Stimulated activated CD4-positive, alpha-beta T cell treated with anti-CD3 and anti-CD28 coated beads, Interleukin-1b, Interleukin-23, amount 100 ng/mL, for 48 hours (primary cell): ENCODE measurements at places on chromosomes 11 and 22.

GRCh38 chr11:34447044-34447443 is 8.3 kb downstream of the CAT start:
- no peak for DNase-seq

DNA sequence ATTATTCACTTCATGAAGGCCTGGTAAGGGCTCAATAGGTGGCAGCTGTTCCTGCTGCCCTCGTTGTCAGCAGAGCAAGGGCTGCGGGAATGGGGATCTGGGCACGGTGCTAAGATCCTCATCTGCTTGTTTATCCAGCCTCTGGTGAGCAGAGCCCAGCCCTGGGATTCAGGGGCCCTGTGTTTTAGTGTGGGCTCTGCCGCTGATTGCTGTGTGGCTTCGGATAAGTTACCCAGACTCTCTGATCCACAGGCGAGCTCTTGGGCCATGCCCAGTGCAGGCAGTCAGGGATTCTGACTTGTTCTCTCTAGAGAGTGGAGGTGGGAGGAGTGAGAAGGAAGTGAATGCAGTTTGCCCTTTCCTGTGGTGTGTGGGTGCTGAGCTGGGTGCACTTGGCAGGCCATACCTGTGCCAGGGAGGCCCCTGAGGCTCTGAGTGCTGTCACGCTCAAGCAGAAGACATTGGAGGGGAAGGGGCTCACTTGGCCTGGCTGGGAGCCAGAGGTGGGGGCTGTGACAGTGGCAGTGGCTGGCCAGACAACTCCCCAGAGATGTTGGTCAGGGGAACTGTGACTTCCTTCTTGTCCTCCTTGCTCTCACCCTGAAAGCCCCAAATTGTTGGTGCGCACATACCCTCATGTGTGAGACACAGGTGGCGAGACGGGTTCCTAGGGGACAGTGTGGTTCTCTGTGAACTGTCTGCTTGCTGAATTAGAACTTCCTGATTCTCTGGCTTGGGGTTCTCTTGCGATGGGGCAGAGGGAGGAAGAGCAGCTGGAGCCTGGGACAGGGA is 43.7 kb downstream of the CD82 start:
- DNase-seq = peak; percentile 26

- no peak for DNase-seq
Measured at GRCh38 chr11:115892016-115892415, 387.8 kb upstream of the CADM1 start.

GRCh38 chr11:10302744-10303557 is 1.9 kb upstream of the ADM start:
- peak; percentile 53 for DNase-seq

GRCh38 chr22:28939394-28939793 is 56.0 kb downstream of the ZNRF3 start:
- no peak for DNase-seq

DNA sequence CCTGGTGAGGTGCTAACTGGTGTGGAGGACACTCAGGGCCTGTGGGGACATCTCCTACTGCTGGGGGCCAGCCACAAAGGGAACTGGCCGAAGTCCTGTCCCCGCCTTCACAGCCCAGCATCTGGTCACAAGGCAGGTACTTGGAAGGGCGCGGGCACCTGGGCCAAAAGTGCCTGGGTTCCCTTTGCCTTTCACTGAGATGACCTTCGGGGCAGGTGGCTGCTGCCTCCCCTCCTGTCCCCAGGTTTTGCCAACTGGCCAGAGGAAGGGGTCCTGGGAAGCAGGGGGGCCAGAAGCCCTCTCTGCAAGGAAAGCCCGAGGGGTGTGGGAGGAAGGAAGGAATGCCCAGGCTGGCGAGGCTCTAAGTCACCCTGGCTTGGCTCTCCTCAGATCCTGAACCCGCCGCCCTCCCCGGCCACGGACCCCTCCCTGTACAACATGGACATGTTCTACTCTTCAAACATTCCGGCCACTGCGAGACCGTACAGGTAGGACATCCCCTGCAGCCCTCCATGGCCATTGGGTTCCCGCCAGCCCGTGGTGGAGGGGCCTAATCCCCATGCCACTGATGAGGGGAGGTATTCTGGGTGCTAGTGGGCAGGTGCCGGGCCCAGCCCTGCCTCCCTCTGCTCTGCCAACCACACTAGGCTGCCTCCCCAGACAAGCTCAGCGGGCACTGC is 14.4 kb upstream of the PPP6R3 start:
- no peak for DNase-seq

- DNase-seq = no peak
Measured at GRCh38 chr11:61034704-61035525, 63.4 kb downstream of the CD6 start.

- peak; percentile 62 for DNase-seq
Measured at GRCh38 chr11:1757861-1758610, 5.7 kb downstream of the CTSD start.

- DNase-seq = no peak
Measured at GRCh38 chr22:19842393-19843106, 12.1 kb downstream of the GNB1L start.

- DNase-seq = no peak
Measured at GRCh38 chr11:95563859-95564258, 225.7 kb downstream of the FAM76B start.

DNA sequence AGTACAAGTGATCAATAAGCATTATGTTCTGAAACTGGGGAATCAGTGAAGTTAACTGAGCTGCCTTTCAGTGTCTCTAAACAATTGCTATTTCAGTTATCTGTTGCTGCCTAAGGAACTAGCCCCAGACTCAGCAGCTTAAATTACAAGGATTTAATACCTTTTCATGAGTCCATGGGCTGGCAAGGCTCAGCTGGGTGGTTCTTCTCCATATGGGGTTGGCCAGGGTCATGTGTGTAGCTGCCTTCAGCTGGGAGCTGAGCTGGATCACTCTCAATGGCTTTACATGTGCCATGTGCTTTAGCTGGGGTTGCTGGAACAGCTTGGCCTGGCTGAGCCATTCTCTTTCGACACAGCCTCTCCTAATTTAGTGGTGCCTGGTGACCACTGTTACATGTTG is 295.0 kb upstream of the NCAM1 start:
- no peak for DNase-seq

- DNase-seq = no peak
Measured at GRCh38 chr22:25655371-25655935, 86.5 kb upstream of the MYO18B start.

- DNase-seq = no peak
Measured at GRCh38 chr22:48703265-48703941, 1124.3 kb downstream of the BRD1 start.

DNA sequence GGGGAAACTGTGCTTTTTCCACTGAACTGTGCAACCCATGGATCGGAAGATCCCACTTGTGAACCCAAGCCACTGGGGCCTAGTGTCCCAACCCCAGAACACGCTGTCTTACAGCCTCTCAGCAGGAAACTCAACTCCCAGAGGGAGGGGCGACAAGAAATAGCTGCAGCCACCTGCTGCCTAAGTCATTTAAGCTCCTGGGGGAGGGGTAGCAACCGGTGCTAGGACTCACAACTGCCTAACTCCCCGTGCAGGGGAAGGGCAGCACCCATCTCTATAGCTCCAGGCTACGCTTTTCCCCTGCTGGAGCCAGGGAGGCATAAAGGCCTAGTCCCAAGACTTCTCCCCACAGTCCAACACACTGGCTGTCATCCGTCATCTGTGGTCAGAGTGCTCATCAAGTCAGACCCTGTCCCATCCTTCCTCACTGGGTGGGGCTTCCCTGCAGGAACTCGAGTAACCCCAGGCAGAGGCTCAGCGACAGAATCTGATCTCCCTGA is 363.0 kb downstream of the LUZP2 start:
- DNase-seq = no peak

- no peak for DNase-seq
Measured at GRCh38 chr22:45549762-45550378, 47.2 kb downstream of the FBLN1 start.

GRCh38 chr11:555780-556661 is 4.5 kb downstream of the LMNTD2 start:
- no peak for DNase-seq

GRCh38 chr11:111334532-111335502 is 36.5 kb downstream of the POU2AF3 start:
- no peak for DNase-seq

GRCh38 chr11:102882389-102883024 is 7.7 kb upstream of the MMP12 start:
- no peak for DNase-seq

GRCh38 chr22:41094041-41094593 is 1.7 kb downstream of the EP300 start:
- no peak for DNase-seq

DNA sequence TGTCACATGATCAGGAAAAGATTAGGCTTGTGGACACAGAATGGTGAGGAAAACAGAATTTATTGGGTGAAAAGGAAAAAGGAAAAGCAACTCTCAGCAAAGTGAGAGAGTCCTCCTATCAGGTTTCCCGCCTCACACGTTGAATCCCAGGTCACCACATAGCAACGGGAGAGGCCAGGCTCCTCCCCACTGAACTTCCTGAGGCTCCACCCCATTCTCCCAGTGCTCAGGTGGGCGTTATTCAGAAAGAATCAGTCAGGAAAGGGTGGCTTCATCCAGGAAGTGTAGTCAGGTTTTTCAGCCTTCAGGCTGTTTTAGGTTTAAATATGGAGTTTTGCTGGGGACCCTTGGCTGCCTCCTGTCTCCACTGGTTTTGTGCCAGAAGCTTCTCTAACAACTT is 66.9 kb downstream of the SPON1 start:
- DNase-seq = no peak

DNA sequence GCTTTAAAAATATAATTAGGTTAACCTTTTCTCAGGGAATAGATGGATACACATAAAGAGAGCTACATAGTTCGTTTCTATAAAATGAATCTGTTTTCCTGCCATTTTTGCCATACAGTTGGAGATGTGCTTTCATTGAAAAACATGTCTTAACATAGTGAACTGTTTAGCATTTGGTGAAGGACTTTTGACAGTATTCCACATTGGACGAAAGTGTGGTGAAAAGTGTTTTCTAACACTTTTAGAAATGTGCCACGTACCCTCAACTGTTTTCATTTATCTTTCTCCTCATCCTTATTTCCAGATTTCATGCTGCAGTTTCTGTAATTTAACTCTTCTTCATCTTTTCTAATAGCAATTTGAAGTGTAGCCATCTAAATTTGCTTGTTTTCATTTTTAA is 249.1 kb upstream of the MTNR1B start:
- no peak for DNase-seq

DNA sequence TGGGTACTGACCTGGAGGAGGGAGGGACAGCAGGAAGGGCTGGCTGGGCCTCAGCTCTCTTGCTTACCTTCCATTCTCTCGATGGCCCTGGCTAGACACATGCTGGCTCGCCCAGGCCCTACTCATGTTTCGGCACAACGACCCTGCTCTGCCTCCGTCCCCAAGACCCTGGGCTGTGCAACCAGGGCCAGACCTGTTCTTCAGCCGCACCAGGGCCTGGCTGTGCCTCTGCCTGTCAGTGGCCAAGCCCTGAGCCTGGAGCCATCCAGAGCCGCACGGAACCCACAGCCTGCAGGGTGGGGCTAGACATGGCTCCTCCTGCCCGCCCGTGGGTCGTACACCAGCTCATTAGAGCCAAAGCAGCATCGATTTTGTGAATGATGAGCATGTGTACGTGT is 47.5 kb downstream of the RTN4R start:
- DNase-seq = no peak

DNA sequence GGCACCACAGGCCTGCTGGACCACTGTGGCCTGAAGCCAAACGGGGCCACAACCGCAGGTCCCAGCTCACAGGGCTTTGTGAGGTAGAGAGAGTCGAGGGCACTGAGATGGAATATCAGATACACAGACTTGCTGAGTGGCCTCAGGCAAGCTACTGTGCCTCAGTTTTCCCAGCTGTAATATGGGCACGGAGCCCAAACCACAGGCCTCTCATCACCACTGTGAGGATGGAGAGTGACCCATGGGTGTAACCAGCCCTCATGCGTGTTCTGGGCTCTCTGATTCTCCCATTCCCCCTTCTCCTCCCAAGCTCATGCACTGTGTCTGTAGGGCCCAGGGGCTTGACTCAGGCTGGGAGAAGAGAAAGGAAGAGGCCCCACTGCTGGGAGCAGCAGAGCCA is 4.2 kb downstream of the UNC93B1 start:
- no peak for DNase-seq

DNA sequence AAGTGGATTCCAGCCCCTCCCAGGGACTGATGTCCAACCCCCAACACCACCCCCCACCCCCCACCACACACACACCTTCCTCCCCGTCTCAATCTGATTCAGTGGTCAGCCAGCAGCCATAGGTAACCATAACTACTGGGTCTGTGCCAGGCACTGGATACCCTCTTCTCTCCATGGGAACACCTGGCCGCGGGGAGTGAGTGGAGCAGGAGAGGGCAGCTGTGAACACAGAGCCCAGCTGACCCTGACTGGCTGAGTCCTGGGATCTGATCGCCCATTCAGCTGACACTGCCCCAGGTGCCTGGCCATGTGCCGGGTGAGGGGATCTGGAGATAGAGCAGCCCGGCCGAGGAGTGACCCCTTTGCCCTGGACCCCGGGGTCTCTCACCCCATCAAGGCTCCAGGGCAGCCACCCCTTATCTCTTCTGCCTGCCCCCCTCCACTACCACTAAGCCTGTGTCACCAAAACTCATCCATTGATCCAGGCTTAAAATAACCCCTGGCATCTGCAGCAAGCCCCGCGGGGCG is 2.6 kb upstream of the SHISA8 start:
- DNase-seq = no peak

- no peak for DNase-seq
Measured at GRCh38 chr22:49600891-49601431, 226.7 kb downstream of the BRD1 start.

GRCh38 chr11:61577383-61578118 is 3.3 kb downstream of the SYT7 start:
- no peak for DNase-seq

GRCh38 chr11:64466115-64466718 is 107.3 kb downstream of the RPS6KA4 start:
- no peak for DNase-seq

- no peak for DNase-seq
Measured at GRCh38 chr11:3154001-3154599, 11.0 kb downstream of the OSBPL5 start.

DNA sequence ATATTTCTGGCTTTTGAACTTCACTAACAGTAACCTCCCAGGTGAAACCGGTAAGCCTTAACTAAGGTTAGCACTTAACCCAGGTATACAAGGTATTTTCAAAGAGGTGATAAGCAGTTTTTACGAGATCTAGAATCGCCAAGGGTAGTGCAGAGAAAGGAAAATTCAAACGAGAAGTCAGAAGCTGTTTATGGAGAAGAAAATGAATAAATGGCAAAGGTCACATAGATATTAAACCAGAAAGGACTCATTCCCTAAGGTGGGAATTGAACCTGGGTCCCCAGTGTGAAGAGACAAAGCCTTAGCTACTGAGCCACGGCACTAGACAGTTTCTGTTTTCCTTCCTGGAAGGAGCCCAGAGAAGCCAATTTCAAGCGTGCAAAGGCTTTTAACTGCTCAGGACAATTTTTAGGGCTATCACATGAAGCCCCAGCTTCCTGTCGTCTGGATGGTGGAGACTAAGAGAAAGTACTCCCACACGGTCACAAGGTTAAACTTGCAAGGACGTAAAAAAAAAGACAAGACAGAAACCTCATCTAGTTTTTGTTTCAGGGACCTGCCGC is 5.7 kb upstream of the C1QTNF6 start:
- peak; percentile 44 for DNase-seq
